ENCODE measurements at places on chromosomes 6 and 20. TPM values are rescaled to one million over a fixed set of nuclear protein-coding genes. Genes with fewer than 3 reads are reported as not detected.

DNA sequence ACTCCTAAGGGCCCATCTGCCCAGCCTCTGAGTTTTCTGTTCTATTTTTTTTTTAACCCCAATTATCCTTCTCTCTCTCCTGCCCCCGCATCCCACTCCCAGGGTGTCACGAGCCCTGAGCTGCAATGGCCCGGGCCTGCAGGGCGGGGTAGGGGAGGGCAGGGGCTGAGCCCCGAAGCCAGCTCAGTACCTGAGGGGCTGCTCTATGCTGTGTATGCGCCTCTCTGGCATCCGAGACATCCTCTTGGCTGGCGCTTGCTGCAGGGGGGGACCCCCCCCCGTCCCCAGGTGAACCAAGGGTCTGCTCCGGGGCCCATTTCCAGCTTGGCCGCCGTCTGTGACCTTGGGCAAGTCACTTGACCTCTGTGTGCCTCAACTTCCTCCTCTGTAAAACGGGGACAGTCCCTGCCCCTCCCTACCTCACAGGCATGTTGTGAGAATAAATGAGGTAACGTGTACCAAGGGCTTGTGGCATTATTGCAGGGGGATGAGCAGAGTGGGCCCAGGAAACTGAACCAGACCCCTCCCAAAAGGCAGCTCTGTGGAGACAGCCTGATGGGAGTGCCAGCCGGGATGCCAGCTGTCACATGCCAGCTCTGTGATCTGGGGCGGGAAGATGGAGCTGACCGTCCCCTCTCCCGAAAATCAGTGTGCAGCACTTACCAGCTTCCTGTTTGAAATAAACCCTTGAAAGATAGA lies 13.0 kb upstream of the MYL9 start:
- no peak for DNase-seq

Gene IL17F
- polyA plus RNA-seq, result 0.30 TPM

DNA sequence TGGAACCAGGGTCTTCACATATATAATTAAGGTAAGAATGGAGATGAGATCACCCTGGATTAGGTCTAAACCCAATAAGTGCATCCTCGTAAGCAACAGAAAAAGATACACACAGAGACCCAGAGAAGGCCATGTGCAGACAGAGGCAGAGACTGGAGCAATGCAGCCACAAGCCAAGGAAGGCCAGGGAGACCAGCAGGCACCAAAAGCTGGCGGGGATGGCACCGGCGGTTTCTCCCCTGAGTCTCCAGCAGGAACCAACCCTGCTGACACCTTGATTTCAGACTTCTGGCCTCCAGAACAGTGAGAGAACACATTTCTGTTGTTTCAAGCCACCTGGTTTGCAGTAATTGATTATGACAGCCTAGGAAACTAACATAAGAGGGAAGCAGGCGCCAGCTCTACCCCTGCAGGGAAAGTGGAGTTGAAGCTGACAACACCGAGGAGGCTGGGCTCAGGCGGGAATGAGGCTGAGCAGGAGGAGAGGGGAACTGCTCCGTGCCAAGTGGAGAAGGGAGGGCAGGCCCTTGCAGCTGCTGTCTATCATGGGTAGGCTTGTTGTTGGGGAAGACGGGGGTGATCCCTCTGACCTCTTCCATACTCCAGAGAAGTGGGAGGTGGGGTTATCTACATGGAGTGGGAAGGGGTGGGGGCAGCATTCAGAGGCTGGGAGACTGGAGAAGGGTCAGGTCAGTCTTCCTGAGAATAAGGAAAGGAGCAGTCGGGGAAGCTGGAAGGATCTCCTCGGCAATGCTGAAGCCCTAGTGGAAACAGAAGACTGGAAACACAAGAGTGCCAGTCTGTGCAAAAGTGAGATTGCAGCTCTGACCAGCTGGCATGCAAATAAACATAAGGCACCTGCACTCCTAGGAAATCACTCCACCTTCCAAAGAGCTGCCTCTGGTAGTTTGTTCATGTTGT lies 72.7 kb downstream of the NFATC2 start:
- no peak for DNase-seq

- no peak for DNase-seq
Measured at GRCh38 chr20:37810027-37810426, 92.9 kb upstream of the VSTM2L start.

- no peak for DNase-seq
Measured at GRCh38 chr6:159608961-159609651, 83.9 kb downstream of the SOD2 start.

Gene DDO
- 0.79 TPM for polyA plus RNA-seq

Gene PROKR2
- polyA plus RNA-seq, result not detected

Gene SYCP2
- 11.3 TPM for polyA plus RNA-seq

Gene SEL1L2
- polyA plus RNA-seq, result 0.25 TPM

All from left renal cortex interstitium (tissue), 4 donors.